ENCODE measurements at places on chromosomes 3 and 15.
A peak's percentile ranks its signal among the peaks of the same experiment; 100 is the strongest.

DNA sequence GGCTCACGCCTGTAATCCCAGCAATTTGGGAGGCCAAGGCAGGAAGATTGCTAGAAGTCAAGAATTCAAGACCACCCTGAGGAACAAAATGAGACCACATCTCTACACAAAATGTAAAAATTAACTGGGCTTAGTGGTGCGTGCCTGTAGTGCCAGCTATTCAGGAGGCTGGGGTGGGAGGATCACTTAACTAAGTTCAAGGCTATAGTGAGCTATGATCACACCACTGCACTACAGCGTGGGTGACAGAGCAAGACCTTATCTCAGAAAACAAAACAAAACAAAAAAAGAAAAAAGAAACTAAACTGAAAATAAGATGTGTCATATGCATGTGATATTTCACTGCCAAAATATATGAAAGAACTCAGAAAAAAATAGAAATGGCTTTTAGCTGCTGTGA lies 243.3 kb upstream of the CCDC54 start:
- no peak for DNase-seq

DNA sequence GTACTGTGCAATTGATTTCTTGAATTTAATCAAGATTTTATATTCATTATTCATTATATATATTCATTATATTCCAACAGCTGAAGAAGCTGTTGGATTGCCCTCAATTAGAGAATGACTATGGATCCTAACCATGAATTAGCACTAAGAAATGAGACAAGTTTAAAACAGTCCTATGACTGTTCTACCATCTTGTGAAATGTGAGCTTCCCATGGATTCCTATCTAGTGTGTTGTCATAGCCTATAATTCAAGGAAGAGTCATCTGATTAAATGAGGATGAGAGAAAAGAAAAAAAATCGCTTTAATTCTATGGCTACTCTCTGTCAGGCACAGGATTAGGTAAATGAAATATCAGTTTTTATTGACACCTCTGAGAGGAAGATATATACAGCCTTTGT lies 696.6 kb upstream of the NAALADL2 start:
- no peak for DNase-seq

- DNase-seq: no peak
Measured at GRCh38 chr3:22476976-22477375, 726.0 kb upstream of the ZNF385D start.

- peak; percentile 37 for DNase-seq
Measured at GRCh38 chr3:136624894-136625815, 127.0 kb downstream of the STAG1 start.

GRCh38 chr3:151537726-151538125 lies 76.9 kb upstream of the IGSF10 start:
- DNase-seq: no peak

DNA sequence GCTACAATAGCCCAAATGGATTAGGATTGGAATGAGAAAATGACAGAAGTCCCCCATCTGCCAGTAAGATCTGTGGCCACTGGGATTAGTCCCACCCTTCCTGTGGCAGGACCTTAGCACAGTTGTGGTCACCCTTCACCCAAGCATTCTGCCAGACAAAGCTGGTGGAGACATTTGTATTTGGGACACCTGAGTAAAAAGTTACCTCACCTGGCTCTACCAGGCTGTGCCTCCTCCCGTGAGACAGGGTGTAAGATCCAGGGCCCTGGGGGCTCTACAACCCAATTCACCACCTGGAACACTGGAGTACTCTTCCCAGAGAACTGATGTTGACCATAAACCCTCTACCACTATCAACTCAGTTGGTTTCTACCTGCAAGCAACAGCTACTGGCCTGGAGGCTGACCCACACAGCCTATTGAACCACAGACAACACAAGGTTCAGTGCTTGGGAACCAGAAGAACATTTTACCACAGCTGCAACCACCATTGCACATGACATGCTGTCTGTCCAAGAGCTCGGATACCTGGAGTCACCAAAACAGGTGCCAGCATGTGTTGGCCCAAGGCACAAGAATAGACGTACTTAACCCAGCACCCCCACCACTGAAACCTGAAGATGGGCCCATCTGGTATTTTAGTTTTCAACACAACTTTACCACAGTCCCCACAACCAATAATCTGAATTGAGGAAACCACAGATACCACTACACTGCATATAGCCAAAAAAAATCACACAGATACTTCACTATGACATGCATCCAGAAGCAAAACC lies 1686.7 kb downstream of the SI start:
- no peak for DNase-seq

DNA sequence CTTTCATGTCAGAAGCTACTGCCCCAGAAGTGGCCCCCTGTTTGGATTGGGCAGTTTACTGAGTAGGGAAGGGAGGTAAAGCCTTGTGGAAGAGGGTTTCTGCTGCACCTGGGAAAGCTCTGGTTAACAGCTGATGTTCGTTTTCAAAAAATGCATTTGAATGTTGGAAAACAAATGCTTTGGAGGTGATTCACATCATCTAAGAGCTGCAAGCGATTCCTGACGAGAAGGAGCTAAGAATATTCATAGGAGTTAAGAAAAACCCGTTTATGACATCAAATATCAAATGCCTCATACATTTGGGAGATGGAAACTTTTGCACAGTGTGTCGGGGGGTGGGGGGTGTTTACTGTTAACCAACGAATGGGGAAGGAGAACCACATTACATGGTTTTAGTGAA lies 183.8 kb upstream of the NR2F2 start:
- DNase-seq: no peak

DNA sequence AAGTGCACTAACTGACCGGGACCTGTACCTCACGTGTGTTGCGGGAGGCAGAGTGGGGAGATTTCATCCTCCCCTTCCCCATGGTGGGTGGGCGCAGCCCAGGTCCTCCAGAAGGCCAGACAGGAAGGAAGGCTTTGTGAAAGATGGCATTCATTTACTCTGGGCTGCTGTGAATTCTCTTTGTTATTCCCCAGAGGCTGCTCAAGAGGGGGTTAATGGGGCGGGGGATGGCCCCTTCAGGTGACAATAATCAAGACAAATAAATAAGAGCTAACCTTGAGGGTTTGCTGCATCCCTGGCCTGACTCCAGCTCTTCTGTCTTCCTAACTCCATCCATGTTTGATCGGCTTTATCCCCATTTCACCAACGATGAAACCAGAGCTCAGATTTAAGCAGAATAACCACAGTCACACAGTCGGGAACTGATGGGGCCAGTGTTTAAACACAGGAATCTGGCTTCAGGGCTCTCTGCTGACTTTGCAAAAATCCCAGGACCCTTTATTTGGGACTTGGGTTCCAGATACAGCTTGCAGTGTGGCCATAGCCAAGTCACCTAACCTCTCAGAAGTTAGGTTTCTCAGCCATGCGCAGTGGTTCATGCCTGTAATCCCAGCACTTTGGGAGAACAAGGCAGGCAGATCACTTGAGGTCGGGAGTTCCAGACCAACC lies 16.5 kb downstream of the PIF1 start:
- DNase-seq: no peak

DNA sequence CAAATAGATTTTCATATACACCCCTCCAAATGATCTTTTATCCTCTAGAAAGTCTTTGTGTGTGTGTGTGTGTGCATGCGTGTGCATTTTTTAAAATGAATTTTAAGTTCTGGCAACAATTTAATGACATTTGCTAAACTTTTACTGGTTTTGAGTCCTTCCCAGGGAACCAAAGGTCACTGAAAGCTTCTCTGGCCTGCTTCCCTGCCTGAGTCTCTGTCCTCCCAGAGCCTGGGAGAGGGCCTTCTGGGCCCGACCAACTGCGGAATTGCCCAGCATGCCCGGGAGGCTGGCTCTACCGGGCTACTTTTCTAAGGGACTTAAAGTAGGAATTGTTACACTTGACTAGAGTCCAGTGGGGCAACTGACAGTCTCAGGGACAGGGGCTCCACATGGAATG lies 7.4 kb upstream of the RBPMS2 start:
- no peak for DNase-seq

GRCh38 chr3:132927896-132928295 lies 110.3 kb upstream of the TMEM108 start:
- DNase-seq: no peak

- no peak for DNase-seq
Measured at GRCh38 chr3:133572158-133573053, 1.1 kb upstream of the CDV3 start.

DNA sequence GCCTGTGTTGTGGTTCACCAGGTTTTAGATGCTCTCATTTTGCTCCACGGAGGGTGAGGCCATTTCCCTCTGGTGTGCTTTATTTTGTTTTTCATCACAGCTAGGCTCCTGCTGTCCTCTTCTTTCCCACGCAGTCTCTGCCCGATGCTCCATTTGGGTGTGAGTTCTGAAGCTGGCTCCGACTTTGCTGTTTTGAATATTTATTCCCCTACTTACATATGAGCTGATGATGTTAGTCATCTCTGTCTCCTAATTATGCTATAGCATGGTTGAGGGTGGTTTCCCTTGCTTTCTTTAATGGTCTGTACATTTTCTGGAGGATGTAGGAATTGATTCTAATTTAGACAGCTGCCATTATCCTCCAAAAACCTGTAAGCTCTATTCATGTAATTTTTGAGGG lies 168.1 kb upstream of the MYRIP start:
- DNase-seq: no peak

- DNase-seq: peak; percentile 17
Measured at GRCh38 chr15:89206908-89207331, 14.5 kb downstream of the RLBP1 start.

- DNase-seq: no peak
Measured at GRCh38 chr15:39976291-39977274, 42.7 kb downstream of the EIF2AK4 start.

DNA sequence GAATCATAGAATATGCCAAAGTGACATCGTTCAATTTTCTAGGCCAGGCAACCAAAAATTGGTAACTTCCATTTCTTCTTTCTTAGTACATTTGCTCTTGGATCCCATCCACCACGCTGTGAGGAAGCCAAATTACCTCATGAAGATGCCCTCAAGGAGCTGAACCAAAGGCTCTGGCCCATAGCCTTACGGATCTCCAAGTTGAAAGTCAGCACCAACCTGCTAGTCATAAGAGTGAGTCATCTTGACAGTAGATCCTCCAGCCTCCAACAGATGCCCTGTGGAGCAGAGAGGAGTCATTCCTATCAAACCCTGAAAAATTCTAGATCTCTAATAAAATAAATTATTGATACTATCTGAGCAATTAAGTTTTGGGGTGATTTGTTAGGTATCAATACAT lies 322.5 kb upstream of the COL8A1 start:
- no peak for DNase-seq

DNA sequence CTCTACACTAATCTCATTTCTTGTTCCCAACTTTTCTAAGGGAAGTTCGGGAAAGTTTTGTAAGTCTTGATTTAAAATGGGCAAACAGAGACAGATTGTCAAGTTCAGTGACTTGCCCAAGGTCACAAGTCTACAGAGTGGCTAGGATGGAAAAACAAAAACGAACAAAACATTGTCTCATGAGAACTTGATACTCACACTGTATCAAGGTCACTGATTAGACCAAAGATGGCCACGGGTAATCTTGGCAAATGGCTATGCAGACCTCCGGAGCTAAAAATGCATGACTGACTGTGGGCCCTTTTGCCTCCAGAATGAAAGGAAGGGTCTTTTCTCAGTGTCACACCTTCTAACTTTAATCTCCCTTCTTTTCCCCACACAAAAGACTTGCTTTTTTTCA lies 460.9 kb downstream of the FOXP1 start:
- DNase-seq: no peak

GRCh38 chr3:139906418-139906817 lies 28.6 kb upstream of the CLSTN2 start:
- no peak for DNase-seq

GRCh38 chr3:9183811-9184460 lies 65.5 kb downstream of the SRGAP3 start:
- DNase-seq: peak; percentile 51

DNA sequence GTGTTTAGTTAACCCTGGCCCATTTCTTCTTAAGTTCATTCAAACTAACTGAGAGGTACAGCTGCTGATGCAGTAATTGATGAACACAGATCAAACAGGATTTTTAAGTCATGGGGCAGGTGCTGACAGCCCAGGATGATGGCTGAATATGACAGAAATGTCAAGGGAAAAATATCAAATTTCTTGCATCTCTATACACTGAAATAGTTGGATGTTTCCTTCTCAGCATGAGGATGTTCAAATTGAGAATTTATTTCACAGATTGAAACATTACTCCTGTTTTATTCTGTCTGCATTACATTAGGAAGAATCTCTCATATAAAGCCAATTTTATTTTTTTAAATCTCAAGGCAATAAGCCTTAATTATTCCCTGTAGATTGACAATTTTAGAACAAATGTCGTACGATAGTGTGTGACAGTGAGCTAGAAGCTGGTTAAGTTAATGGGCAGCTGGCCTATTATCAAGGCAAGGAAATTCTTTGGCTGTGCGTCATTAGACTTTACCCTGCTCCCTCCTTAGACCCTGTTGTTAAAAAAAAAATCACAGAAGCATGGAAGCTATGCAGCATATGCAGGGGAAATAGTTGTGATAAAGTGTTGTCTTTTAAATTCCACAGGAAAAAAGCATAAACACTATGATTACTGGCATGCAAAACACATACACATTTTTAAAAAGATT lies 183.8 kb upstream of the KCNMB2 start:
- DNase-seq: peak; percentile 86

DNA sequence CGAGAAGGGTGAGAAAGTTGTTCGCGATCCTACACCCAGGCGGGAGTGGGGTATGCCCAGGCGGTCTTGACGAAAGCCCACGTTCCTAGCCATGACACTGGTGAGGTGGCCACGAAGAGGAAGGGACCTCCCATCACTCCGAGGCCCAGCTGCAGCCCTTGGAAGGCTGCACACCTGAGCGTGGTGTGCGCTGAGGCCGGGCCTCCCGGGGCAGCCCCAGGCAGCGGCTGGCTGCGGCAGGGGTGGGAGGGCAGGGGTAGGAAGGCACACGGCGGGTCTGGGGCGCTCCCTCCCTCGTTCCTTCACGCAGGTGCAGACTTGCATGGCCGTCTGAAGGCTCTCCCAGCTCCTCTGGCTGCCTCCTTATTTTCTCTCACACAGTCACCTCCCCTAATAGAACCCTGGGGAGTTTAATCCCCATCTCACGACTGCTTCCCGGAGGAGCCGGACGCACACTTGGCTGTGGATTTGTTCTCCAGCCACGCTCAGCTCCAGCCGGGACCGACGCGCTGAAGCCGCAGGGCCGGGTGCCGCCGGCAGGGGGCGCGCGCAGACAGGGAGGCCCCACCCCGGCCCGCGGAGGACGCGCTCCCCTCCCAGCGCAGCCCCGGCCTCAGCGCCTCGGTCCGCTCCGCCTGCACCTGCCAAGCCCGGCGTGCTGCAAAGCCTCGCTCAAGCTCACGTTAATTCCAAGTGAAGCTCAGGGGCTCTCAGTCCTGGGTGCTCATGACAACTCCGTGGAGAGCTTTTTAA lies 37.8 kb upstream of the MUC4 start:
- no peak for DNase-seq

GRCh38 chr15:70101459-70102113 lies 3.9 kb upstream of the TLE3 start:
- DNase-seq: peak; percentile 98

GRCh38 chr3:99532246-99532645 lies 106.1 kb upstream of the COL8A1 start:
- no peak for DNase-seq

DNA sequence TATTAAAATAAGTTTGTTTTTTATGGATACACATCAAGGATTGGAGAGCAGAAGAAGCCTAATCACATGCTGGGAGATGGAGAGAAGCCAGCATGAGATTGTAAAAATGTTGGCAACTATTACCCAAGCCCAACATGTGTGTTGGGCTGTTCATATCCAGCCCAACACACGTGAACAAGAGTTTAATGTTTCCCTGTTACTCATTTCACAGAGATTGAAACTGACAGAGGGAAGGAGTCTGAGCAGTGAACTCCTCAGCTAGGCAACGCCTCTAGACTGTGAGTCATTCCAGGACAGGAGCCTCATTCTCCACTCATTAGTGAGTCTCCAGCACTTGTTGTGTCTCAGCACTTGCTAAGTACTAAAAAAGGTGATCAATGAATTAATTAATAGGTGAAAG lies 43.2 kb upstream of the CMSS1 start:
- peak; percentile 91 for DNase-seq
